Stimulated activated CD8-positive, alpha-beta memory T cell treated with anti-CD3 and anti-CD28 coated beads, Interleukin-7, amount 100 ng/mL, for 24 hours (primary cell): ENCODE measurements at places on chromosomes 1 and 21.

GRCh38 chr1:231428377-231428776, 6.3 kb upstream of the EGLN1 start:
- DNase-seq: no peak

DNA sequence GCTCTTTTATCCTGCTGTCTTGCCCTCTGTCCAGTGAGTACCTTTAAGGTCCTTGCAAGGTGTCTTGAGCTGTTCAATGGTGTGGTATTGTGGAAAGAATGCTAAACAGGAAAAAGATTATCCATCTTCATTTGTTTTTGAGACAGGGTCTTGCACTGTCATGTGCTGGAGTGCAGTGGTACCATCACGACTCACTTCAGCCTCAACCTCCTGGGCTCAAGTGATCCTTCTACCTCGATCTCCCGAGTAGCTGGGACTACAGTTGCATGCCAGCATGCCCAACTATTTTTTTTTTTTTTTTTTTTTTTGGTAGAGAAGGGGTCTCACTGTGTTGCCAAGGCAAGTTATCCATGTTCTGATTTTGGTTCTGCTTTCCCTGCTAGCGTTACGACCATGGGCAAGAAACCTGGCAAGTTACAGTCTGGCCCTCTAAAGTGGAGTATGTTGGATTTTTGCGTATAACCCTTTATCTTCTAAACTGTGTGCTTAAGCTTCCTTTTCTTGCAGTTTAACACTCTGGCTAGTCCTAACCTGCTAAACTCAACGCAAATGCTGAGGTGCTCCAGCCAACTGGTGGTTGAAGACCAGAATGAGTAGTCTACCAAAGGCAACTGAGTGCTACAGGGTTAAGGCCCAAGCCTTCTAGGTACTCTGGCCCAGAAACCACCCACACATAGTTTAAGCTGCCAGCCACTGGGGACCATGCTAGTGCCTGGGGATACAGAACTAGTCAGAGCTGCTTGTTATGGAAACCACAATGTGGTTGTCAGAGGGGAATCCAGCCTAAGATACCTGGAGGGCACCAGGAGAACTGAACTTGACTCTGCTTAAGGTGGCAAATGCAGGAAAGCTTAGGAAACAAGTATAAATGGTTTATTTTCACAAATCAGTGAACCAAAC, 7.9 kb downstream of the RPL11 start:
- no peak for DNase-seq

DNA sequence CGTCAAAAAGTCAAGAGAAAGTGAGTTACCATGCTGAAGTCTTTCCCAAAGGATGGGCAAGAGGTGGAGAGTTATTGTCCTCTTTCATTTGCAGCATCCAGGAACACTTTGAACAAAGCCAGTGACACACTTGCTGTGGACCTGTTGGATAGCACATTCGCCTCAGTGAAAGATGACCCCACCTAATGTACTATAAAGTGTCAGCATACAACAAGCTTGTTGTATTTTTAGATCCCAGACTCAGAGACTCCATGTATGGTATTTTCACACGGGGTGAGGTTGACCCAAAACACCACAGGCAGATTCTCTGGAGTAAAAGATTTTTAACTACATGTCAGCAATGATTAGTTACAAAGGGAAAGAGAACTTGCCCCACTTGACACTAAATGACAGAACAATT, 273.8 kb downstream of the PTBP2 start:
- no peak for DNase-seq

GRCh38 chr1:21322681-21323016, 32.4 kb upstream of the ECE1 start:
- DNase-seq: no peak

DNA sequence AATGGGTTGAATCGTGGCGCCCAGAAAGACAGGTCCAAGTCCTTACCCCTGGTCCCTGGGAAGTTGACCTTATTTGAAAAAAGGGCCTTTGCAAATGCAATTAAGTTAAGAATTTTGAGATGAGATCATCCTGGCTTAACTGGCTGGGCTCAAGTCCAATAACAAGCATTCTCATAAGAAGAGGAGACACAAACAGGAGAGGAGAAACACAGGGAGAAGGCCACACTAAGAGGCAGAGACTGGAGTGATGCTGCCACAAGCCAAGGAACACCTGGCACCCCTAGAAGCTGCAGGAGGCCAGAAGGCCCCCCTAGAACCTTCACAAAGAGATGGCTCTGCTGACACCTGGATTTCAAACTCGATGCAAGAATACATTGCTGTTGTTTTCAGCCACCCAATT, 44.6 kb downstream of the PDPN start:
- DNase-seq: no peak

- no peak for DNase-seq
Measured at GRCh38 chr21:46675595-46676280, 40.3 kb downstream of the PRMT2 start.

GRCh38 chr1:248786156-248786555, 30.6 kb upstream of the LYPD8 start:
- no peak for DNase-seq

DNA sequence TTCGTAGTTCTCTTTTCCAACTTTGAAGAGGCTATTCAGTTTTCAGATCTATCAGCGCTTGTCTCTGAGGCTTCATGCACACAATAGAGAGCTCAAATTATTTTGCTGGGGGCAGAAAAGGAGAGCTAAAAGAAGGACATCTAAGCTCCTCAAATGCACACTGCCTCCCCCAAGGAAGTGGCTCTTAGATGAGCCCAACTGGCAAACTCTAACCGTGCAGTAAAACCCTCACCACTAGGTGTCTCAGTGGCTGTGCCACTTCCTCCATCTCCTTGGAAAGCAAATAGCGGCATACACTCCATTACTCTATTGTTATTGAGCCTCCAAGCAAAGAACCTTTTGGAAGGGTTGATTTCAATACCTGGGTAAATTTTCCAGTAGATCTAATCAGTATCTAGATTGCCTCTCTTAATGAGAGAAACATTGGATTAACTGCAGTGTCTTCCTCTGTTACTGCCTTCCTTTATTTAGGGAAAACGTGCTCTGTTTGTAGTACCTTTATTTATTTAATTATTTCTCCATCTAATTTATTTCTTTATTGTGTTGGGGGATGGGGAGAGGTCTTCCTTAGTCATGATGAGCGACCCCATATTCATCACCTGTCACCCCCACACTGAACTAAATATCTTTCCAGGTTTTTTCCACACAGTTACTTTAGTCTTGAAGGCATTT, 9.2 kb upstream of the SFPQ start:
- peak; percentile 21 for DNase-seq

DNA sequence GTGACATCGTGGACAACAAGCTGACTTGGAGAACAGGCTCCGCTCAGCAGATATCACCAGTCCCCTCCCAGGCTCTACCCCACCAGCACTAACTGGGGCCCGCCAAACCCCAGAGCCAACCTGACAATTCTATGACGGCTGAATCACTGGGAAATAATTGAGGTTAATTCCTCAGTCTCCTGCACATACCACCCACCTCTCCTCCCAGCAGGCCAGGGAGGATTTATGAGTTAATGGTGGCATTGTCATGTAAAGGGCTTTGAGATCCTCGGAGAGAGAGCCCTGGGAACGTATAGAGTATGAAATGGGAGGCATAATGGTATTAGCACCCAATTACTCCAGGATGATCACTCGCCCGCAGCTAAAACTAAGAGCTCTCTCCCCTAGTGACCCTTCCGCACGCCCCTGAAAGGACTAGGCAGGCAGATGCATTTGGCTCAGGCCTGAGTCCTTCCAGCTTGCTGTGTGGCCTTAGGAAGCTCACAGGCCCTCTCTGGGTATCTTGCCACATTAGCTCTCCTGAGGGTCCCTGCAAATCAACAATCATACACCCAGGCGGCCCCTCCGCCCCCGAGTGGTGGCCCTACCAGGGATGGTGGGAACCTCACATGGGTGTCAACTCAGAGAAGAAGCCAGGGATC, 27.3 kb upstream of the PAX7 start:
- no peak for DNase-seq

DNA sequence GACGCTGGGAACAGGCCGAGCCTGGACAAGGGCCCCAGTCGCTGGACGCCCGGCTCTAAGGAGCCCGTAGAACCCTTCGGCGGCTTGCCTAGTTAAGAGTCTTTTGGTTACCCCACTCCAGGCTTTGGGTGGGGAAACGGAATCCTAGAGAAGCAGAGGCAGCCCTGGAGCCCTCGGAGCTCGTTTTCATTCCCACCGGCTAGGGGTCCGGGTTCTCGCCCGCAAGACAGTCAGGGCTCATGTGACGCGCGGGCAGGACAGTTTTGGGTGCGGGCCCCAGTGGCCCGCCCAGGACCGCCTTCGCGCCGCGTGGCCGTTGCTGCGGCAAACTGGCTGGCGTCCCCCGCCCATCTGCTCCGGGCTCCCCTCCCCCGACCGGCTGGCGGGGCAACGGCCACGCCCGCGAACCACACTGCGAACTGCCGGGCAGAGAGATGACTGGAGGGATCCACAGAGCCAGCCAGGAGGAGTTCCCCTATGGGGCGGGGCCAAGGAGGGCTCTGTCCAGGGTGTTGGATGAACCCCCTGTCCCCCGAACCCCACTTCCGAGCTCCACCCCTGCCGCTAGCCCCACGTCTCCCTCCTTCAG, 829 bp upstream of the HES2 start:
- DNase-seq: no peak

GRCh38 chr1:77446841-77447555, 165.2 kb downstream of the AK5 start:
- DNase-seq: no peak

DNA sequence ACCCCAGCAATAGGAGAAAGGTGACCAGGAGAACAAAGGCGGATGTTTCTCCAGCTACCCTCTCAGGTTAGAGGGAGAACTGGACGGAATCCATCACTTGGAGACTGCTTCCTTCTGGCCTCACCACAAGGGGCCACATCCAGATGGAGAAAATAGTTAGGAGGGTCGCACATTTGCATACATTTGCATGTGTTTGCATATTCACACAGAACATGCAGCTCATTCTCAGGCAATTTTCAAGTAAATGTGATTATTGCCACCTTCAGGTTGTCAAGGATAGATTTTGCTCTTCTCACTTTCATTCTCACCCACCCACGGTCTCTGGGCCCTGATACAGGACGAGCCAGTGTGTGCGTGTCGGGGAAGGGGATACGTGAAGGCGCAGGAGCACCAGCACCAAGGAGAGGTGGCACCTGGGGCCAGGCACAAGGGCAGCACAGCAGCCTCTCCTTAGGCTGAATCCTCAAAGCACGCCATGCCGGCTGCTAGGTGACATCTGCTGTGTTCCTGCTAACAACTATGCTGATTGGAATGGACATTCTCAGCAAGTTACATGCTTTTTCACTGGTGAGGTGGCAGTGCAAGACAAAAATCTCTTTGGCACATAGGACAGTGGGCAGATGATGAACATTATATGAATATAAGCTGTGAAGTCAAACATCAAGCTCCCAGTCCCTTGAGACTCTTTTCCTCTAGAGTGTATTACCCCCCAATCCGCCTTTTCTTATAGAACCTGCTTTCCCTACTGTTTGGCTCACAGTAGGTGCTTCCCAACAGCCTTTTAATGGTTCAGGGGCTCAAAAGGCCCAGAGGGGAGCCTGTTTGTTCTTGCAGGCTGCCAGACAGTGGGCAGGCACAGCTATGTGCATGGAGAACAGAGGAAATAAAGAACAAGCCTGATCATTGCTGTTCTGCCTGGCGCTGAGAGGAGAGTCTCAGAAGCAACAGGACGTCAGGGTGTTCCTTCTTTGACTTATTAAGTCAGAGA, 14.3 kb downstream of the ACKR1 start:
- DNase-seq: no peak

DNA sequence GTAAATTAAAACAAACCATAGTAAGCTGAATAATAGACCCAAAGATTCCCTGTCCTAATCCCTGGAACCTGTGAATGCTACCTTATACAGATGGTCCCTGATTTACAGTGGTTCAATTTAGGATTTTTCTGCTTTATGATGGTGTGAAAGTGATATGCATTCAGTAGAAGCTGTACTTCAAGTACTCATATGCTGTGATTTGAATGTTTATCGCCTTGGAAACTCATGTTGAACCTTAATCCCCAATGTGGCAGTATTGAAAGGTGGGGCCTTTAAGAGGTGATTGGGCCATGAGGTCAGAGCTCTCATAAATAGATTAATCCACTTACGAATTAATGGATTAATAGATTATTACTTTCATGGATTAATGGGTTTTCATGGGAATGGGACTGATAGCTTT, 10.6 kb upstream of the RRP15 start:
- no peak for DNase-seq

GRCh38 chr1:54342288-54342687, 63.9 kb downstream of the SSBP3 start:
- DNase-seq: no peak

GRCh38 chr1:167671727-167672511, 41.9 kb downstream of the RCSD1 start:
- no peak for DNase-seq

DNA sequence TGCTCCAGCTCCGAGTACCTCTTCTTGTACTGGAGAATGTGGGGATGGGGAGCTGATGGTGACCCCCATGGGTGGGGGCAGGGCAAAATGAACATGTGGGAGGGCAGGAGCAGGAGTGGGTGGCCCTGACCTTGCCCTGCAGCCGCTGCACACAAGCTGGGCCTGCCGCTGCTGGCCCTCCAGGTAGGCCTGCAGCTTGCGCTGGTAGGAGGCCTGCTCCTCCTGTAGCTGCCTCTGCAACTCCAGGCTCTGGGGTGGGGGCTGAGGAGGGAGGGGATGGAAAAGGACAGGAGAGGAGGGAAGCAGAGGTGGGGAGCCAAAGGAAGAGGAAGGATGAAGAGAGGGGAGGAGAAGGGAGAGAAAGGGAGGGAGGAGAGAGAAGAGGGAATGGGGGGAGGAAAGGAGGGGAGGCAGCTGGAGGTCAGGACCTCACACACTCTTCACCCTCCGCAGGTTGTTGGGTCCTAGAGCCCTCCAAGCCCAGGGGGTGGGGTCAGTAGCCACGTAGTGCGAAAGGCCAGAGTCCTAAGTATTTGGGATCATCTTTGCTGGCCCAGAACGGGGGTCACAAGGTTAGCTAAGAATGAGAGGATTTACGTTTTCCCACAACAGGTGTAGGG, 22.9 kb downstream of the RNU1-1 start:
- no peak for DNase-seq

- no peak for DNase-seq
Measured at GRCh38 chr1:188769181-188769580, 1708.5 kb downstream of the BRINP3 start.

DNA sequence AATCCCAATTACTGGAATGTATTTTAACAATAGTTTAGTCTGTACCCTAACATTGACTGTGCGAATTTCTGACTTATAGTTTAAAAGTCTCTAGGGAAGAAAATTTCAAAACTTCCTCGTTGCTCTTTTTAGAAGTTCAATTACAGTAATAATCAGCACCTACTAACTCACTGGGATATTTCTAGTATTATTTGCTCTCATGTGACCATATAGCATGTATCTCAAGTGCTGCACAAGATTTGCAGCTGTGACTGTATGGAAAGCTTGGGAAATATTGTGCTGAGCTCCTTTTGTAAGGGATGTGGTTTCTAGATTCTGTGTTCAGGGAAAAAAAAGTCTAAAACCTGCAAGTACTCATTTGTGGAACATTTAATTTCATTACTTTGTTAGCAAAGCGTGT, 153.1 kb downstream of the ST6GALNAC3 start:
- DNase-seq: no peak

- no peak for DNase-seq
Measured at GRCh38 chr1:19452221-19452663, 33.1 kb downstream of the CAPZB start.

GRCh38 chr1:91278754-91279153, 125.9 kb downstream of the HFM1 start:
- DNase-seq: no peak
